ENCODE measurements at places on chromosomes 12 and 14.

DNA sequence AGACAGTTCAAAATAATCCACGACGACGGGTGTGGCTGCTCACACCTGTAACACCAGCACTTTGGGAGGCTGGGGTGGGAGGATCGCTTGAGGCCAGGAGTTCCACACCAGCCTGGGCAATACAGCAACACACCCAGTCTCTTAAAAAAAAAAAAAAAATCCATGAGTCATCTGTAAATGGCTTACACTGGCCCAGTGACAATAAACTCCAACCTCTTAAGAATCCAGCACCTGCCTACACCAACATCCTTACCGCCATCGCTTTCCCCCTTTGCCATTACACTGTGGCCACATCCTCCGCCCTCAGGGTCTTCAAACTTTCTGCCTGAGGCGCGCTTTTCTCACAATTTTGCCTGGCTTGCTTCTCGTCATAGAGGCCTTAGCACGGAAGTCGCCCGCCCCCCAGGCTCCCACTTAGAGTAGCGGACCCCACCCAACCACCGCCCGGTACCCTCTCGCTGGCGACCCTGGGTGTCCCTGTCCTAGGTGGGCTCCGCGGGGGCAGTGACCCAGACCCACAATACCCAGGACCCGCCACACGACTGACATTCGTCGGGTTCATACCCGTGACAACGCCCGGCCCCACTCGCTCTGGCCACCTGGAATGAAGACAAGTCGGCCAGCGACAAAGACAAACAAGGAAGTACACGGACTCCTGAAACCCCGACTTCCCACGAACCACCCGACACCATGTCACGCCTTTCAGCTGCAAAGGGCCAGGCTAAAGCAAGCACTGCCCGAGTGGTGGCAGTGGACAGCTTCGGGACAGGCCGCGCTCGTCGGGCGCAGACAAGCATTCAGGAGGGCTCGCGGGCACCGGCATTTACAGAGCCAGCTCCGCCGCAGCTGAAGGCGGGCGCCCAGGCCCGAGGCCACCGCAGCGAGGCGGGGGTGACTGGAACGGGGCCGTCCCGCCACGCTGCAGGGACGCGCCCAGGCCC, 636 bp downstream of the GOLGA3 start:
- DNase-seq = peak; percentile 65

GRCh38 chr12:12714276-12715021, 2.7 kb upstream of the CDKN1B start:
- no peak for DNase-seq

- no peak for DNase-seq
Measured at GRCh38 chr14:48584031-48584430, 908.6 kb upstream of the MDGA2 start.

DNA sequence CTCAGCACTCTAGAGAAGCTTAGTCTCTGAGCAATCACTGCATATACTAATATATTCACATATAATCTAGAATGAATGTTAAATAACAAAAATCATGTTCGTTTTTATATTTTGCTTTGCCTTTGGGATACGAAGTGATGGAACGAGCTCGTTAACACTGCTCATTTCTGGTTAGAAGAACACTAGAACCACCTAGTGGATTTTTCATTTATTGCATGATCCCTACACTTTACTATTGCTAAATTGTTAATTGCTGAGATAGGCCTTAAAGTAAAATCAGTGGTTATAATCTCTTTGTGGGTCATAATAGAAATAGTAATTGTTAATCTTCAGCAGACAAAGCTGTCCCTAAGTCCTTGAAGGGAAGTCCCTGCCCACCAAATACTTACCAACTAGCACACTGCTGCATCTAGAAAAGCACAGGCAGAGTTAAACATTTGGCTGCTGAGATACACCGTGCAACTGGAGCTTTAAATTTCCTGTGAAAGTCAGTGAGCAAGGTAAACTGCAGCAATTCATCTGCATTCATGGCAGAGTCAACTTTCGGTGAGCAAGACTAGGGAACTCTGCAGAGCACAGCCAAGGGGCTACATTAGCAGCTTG, 353.7 kb downstream of the APAF1 start:
- peak; percentile 73 for DNase-seq

GRCh38 chr12:25071366-25071765, 122.5 kb upstream of the BCAT1 start:
- no peak for DNase-seq

- no peak for DNase-seq
Measured at GRCh38 chr14:28294834-28295440, 471.6 kb upstream of the FOXG1 start.

GRCh38 chr14:70005281-70005805, 126.1 kb downstream of the SMOC1 start:
- no peak for DNase-seq

- no peak for DNase-seq
Measured at GRCh38 chr12:64639466-64639865, 29.2 kb downstream of the RASSF3 start.

GRCh38 chr14:90405755-90406154, 8.9 kb downstream of the CALM1 start:
- no peak for DNase-seq

DNA sequence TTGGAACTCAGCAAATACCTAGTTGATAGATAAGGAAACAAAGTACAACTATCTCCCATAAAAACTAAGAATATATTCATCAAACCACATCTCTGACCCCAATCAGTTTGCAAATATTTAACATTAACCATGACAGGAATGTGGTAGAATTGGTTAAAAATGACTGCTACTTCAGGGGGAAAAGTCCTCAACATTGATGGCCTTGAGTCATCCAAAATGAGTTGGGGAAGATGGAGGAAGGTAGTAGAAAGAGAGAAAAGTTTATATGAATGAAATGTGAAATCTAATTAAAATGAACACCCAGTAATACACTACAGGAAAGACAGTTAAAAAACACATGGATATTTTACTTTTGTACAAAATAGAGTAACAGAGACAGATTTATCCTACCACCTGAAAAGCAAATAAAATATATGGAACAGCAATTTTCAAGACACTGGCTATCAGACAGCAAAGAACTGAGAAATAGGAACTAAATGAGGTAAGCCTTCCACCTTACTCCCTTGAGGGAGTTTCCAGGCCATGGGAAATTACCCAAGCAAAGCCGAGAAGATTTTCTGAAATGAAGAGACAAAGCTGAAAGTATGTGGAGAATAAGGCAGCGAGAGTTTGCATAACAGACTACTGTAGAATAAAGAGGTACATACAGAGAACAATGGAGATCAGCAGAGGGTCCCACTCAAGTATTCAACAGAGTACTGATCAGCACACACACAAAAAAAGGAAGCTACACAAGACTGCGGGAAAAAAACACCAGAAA, 49.6 kb downstream of the TC2N start:
- no peak for DNase-seq

DNA sequence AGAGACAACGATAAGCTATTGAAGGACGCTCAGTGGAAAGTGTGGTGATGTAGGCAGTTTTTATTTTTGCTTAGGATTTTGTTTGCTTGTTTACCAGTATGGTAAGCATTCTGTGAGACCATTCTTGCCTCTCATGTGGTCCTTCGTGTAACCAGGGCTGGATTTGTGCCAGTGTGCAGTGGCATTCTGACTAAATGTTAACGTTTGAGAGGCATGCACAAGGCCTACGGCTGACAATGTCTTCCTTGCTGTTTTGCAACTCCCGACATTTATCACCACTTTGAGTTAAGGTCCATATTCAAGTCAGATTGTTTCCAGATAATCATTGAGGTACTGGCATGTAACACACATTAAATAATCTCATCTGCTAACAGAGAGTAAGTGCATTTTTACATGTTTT, 102.3 kb upstream of the BCAT1 start:
- no peak for DNase-seq

DNA sequence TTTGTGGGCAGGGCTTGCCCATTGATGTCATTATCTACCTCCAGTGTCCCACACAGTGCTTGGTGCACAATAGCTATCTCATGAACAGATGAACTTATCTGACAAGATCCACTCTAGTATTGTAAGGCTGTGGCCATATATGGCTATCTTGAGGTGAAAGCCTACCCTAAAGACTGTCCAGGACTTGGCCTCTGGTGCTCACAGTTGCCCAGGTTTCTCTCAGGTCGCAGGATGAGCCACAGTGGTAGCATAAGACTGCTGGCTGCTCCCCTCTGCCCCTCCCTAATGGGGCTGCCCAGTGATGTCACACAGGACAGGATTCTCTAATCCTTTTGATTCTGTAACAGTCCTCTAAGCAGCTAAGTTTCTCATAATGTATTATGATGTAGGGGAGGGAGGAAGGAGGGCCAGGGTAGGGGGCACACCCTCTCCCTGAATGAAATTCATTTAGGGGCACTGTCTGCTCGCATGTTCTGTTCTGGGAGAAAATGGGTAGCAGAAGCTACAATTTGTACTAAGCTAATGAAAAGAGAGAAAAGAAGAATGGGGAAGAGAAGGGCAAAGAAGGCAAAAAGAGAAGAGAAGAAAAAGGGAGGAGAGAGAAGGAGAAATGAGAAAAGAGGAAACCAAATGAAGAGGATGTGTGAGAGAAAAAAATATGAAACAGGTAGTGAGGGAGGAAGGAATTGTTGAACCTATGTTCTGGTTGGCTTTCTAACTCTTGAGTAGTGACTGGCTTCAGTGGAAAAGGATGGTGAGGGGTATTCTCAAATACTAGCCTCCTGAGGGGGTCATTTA, 3.4 kb upstream of the PPM1A start:
- DNase-seq = no peak

DNA sequence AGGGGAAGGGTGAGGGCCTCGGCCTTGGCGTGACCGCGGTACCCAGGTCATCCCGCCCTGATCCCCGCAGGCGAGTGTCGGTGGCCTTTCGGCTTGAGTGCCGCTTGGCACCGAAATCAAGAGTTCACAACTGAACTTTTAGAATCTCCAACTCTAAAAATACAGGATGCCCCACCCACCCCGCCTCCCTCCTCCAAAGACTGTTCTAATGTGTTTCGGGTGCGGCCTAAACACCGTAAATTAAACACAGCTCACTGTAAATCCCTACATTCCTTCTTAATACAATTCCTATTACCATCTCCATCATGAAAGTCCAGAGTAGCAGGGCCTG, 11.4 kb downstream of the SCNN1A start:
- DNase-seq = no peak

GRCh38 chr14:87017335-87017734, 975.6 kb downstream of the GALC start:
- DNase-seq = no peak

- DNase-seq = peak; percentile 90
Measured at GRCh38 chr12:124898200-124898922, 16.1 kb downstream of the UBC start.

GRCh38 chr12:92603741-92604432, 98.9 kb upstream of the PLEKHG7 start:
- peak; percentile 89 for DNase-seq

GRCh38 chr12:9134981-9135628, 19.4 kb upstream of the A2M start:
- peak; percentile 51 for DNase-seq

GRCh38 chr12:12527820-12528296, 34.8 kb downstream of the DUSP16 start:
- no peak for DNase-seq

DNA sequence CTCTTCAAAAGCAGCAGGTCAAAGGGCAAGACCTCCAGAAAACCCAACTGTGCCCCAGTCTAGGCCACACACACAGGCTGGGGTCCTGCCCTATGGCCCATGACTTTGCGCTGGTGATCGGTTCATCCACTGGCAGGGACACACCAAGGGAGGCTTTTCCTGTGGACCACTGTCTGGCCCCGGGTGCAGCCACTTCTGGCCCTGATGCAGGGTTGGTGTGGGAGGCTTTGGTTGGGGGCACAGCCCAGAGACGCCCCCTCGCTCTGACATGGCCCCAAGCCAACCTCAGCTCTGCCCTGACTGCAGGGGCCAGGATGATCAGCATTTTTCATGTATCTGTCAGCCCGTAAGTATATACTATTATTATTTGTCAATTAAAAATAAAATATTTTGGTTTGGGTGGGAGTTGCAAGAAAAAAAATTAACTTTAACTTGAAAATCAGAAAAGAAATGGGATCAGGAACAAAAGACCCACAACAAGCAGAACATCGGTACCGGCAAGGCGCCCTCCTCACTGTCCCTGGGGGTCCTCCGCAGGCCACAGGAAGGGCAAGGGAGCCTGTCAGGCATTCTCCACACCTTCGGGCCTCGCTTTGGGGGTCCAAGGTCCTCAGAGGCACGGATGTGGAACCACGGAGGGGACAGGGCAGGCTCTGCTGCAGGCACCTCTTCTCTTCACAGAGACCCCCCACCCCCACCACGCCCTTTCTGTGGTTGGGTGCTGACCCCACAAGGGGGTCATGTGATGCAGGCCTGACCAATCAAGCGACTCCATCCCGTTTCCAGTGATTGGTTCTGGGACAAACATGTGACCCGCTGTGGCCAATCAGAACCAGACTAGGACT, 181.5 kb upstream of the SFSWAP start:
- peak; percentile 9 for DNase-seq

GRCh38 chr12:42486407-42486806, 103.1 kb downstream of the PRICKLE1 start:
- no peak for DNase-seq

DNA sequence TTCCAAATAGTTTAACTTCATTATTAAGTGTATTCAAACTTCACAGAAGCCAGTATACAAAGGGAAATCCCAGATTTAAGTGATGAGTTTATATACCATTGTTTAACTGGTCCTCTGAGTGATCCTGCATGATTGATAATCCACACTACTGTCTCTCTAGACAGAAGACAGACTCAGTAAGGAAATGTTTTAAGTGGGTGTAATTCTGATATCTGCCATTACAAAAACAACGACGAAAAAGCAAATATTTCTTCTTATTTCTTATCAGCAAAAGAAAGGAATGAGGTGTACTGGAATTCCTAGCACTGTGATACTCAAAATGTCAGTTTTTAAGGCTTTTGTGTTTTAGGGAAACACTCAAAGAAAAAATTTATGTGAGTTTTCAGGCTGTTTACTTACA, 127.5 kb downstream of the GPHN start:
- no peak for DNase-seq

DNA sequence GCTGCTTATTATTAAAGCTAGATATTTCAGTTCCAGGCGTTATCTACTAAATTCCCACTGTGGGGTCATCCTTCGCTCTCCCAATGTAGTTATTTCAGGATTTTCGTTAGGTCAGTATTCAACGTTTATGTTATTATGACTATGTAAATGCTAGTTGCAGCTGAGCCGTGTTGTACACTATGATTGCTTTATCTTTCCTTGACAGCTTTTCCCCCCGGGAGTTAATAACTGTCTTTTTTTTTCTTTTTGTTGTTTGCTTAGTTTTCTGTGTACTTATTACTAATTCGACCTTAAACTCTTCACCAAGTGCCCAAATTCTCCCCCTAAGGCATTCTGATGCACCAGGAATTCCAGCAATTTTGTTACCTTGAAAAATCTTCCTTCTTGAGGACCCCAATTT, 48.5 kb downstream of the SUDS3 start:
- no peak for DNase-seq

DNA sequence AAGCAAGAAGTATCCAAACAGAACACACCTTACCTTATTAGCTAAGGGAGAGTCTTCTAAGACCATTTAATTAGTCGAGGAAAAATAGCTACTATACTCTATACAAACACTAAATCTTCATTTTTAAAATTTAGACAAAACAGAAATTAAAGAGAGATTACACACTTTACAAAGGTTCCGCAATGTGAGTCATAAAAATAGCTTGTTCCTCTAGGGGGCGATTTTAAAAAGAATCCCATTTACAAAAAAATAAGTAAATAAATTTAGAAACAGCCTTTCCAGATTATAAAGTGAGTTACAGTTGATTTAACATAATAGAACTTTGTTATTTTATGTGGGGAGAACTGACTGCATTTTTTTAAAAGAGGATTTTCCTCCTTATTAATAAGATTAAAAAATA, 201.6 kb downstream of the PAX9 start:
- no peak for DNase-seq
